ENCODE measurements at places on chromosomes 5 and 9. TPM values are rescaled to one million over a fixed set of nuclear protein-coding genes. Genes with fewer than 3 reads are reported as not detected.

GRCh38 chr9:138111607-138112006 lies 234.0 kb downstream of the CACNA1B start:
- no peak for DNase-seq

DNA sequence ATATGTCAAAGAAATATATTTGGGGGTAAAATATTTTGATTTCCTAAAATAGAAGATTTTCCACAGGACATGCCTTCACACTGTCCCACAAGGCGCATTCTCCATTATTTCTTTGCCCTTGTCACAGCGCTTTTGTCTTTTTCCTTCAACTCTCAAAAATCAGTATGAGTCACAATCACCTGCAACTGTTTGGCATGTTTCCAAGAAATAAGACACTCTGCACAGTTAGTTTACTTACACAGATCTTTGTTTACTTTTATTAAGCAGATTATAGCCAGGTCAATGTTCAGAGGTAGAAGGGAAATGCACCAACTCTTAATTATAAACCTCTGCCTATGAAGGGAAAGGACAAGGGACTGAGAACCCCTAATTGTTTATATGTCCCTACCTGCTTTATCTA lies 9.5 kb downstream of the CEMIP2 start:
- no peak for DNase-seq

- no peak for DNase-seq
These were observed 15.3 kb downstream of the MYMK start for GRCh38 chr9:133509179-133510083.

GRCh38 chr9:106945727-106946660 lies 83.0 kb downstream of the ZNF462 start:
- no peak for DNase-seq

GRCh38 chr9:81613002-81613812 lies 76.1 kb downstream of the TLE1 start:
- no peak for DNase-seq

GRCh38 chr9:114343471-114344187 lies 14.0 kb downstream of the ORM2 start:
- no peak for DNase-seq

DNA sequence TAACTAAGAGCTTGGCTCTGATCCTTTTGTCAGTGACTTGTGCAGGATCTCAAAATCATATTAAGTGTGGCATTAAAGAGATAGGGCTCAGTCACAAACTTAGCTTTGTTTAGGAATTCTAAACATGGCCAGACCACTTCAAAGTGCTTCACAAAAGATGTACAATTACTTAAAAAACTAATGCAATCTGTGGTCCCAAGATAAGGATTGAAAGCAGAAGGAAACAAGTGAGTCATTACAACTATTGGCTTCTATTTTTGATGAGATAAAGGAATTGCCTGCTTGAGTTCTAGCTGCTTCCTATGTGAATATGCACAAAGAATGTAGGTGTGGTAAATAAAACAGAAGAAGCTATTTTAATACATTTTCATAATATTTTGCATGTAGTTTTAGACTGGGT lies 44.9 kb upstream of the SLC12A2 start:
- DNase-seq, result no peak

SUSD3 gene
- 0.44 TPM for total RNA-seq

LCN15 gene
- total RNA-seq, result 2.7 TPM

PCDHA5 gene
- total RNA-seq, result not detected

Measured in heart left ventricle (tissue), 16 donors.